Activated T-helper 17 cell treated with anti-CD3 and anti-CD28 coated beads, Interleukin-2, amount 50 U/mL, for 72 hours (primary cell): ENCODE measurements at places on chromosomes 12 and 14.

DNA sequence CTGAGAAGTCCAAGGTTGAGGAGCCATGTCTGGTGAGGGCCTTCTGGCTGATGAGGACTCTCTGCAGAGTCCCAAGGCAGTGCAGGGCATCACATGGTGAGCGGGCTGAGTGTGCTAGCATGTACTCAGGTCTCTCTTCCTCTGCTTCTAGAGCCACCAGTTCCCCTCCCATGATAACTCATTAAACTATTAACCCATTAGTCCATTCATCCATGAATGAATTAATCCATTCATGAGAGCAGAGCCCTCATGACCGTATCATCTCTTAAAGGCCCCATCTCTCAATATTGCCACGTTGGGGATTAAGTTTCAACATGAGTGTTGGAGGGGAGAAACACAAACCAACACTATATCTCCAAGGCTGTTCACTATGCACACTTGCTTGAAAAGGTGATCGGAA lies 83.7 kb downstream of the TMEM30B start:
- ATAC-seq, result no peak

DNA sequence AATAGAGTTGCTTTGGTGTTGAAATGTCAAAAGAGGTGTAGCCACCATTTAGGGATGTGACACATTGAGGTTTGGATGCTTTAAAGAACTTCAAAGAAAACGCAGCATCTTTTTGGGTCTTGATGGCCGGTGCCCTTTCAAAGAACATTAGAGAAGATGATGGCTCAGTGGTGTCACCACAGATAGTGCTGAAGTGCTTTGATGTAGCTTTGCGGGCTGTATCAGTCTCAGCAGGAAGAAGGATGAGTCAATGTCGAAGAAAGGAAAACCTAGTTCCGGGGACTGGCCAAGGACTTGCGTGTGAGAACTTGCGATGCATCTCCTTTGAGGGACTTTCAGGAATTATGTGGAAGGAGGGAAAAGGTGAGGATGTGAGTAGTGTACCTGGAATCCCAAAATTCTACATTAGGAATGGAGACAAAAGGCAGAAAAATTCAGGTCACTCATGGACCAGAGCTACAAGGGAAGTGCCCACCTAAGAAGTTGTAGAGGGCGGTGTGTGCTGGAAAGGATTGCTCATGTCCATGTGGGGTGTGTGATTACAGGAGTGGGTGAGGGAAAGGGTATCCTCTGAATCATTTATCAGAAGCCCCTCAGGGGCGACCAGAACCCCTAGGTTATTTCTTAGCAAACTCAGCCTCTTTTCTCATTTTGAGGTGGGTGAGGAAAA lies 39.7 kb upstream of the GZMB start:
- peak; percentile 89 for ATAC-seq

- no peak for ATAC-seq
These were observed 32.8 kb downstream of the GRIN2B start for GRCh38 chr12:13948621-13949020.

GRCh38 chr12:53624458-53624857 lies 1.7 kb downstream of the ATF7 start:
- no peak for ATAC-seq

- no peak for ATAC-seq
These were observed 89.2 kb downstream of the PDZRN4 start for GRCh38 chr12:41277100-41277945.

DNA sequence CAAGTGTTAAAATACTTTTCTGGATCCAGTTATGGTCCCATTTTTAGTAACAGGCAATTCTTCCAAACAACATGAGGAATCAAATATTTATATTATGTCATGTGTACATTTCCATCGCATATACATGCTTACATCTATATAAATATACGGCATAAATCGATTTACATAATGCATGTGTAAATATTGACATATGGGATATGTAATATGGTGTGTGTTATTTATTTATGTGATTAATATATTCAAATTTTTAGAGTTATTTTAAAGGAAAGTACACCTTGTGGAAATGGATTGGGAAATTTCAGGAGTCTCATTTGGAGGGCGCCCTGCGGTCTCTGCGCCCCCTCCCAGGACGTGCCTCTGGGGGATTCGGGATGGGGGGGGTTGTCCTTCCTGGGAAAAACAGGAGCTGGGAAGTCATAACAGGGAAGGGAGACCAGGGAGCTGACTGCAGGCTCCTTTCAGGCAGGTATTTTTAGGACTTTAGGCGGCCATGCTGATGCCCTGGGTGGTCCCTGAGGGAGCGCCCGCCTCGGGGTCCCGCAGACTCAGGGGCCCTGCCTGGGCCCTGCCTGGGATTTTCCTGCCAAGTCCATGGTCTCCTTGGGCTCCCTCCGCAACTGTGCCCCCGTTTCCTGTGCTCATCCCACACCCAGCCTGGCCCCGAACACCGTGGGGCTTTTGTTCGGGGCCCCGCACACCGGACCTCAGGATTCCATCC lies 82.7 kb upstream of the SFSWAP start:
- no peak for ATAC-seq

- no peak for ATAC-seq
These were observed 390.1 kb upstream of the RGS6 start for GRCh38 chr14:71541973-71542690.

DNA sequence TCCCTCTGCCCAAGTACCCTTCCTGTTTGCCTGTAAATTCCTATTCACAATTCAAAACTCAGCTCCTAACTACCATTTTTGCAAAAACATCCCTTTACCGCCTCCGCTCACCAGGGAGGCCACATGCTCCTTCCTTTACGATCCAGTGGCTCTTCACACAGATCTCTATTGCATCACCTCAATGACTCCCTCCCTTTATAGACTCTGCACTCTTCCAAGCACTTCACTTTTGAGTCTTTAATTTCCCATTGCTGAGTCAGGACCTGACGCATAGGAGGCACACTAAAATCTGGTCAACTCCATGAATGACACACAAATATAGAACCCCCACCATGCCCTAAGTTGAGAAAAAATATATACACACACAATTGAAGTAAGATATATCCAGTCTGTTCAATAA lies 45.9 kb downstream of the PPP1R13B start:
- ATAC-seq, result peak; percentile 60

DNA sequence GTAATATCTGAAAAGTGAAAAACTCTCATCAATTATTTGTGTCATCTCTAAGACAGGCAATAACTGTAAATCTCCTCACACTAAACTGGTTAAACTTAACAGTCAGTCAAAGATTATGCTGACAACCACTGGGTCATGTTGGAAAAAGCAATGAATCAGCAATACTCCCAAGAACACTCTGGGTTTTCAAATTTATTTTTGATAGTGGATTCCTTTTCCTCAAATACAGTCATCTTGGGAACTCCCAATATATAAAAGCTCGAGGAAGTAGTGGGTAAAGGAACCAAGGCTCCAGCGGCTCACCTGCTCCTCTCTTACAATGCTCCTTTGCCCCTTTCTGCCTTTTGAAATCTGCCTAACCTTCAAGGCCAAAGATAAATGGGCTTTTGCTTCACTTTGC lies 70.0 kb downstream of the ARMH4 start:
- no peak for ATAC-seq

DNA sequence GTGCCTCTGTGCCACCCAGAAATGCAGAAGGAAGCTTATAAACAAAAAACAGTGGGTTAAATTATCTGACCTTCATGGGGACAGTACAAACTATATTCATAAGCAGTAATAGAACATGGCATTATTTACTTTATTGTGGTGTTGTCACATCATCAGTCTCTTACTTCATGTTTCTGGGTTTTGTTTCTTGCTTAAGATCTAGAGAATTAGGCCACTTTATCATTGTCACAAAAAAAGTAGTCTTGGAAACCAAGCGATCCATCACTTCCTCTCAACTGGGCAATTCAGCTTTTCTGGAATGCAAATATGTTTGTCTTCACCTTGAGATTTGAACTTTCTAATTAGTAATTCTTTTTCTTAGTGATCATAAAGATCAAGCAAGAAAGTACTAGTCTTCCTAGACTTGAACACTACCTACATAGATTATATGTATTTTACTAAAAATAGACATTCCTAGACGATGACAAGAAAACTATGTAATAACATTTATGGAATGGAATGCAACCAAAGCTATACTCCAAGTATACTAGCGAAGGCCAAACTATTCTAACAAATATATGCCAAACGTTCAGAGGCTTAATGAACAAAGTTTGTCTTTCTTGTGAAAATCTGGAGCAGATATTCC lies 363.4 kb downstream of the DAD1 start:
- no peak for ATAC-seq

- ATAC-seq, result no peak
These were observed 79.7 kb upstream of the RAP1B start for GRCh38 chr12:68530965-68531364.

- no peak for ATAC-seq
These were observed 17.5 kb downstream of the DYRK4 start for GRCh38 chr12:4579305-4580102.

DNA sequence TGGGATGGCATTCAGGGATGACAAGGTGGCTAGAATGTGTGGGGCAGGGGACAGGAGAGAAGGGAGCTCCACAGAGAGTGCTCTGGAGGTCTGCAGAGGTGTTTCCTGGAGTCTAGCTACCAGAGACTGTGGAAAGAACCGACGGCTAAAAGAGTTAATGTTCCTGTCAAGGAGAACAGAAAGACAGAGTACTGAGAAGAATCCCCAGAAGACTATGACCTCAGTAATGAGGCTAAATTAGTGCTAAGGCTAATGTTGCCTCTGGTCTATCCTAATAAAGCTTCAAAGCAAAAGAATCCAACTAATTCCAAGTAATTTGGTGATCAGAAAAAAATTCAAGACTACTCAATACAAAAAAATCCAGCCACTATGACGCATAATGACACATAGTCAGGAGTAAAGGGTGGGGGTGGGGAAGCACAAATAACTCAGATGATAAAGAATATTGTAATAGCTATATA lies 44.7 kb downstream of the FERMT2 start:
- ATAC-seq, result no peak

DNA sequence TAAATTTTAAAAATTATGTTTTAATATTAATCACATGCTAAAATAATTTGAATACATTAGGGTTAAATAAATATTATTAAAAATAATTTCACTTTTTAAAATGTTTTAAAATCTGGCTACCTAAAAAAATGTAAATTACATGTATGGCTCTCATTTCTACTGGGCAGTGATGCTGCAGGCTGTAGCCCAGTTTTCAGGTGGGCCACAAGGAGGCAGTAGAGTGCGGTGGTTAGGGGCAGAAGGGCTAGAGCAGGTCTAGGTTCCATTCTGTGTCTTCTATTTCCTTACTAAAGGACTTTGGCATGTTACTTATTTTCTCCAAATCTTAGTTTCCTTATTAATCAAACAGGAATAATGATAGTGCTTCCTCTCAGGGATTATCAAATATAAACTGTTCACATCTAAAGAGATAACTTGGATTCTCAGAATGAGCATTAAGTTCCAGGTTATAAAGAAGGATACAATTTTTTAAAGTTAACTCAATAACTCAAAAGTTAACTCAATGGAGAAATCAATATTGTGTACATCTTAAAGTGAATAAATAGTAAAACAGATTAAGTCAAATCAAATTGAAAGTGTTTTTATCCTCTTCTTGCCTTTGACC lies 54.9 kb upstream of the OVCH1 start:
- peak; percentile 71 for ATAC-seq

DNA sequence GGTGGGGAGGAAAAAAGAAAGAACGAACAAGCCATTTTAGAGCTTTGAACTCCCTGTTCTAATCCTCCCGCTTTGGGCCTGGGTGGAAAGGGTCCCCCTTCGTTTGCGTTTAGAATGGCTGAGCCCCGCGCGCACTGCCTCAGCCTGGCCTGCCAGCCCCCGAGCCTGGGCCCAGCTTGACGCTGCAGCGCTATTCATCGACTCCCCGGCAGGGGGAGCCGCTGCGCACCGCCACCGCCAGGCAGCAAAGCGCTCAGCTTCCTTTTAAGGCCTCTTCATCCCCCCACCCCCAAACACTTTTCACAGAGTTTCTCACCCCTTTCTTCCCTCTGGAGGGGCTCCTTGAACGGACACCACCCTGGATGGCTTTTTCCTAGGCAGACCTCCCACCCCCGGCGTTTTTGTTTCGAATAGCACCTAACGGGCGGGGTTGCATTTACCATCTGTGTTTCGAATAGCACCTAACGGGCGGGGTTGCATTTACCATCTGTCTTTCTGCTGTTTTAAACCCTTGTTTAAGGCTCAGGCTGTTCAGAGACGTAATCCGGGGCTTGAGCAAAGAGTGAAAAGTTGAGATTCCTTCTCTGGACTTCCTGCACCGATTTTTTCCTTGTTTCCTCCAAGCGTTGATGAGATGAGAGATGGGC lies 56.4 kb upstream of the PIWIL1 start:
- ATAC-seq, result peak; percentile 31

DNA sequence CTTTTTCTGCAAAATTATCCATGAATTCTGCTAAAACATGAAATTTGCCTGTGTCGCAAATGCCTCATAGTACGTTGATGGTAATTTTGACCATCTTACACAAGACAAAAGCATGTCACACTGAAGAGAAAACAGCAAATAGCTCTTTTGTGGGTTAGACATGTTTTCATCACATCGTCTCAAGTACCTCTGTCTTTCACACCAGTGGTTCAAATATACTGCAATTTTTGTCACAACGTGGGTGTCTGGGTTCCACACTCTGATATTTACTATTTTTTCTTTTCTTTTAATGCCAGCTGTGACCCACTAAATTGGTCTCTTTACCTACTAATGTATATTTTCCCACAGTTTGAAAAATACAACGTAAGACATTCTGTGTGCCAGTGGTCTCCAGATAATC lies 10.4 kb downstream of the KLRB1 start:
- no peak for ATAC-seq

DNA sequence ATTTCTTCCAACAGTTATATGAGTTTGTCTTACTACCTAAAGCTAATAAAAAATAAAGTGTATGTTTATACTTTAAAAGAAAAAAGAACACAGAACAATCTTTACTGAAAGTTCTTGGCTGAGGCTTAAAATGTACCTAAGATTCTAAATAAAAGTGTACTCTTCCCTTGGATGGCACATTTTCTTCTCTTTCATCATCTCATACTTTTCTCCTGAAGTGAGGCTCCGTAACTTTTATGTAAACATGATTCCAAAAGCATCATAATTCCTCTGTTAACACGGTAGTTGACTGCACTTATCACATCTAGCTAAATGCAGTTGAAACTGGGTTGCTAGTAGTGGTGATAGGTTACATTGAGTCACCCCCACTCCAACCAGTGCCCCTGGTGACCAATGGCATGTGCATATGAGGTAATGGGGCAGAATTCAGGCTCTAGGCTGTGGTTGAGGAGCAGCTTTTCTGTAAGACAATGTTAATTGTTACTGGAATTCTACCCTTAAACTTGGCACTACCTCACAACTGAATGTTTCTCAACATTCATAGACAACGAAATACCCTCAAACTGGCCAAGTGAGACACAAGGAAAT lies 38.4 kb downstream of the WASHC3 start:
- ATAC-seq, result no peak

DNA sequence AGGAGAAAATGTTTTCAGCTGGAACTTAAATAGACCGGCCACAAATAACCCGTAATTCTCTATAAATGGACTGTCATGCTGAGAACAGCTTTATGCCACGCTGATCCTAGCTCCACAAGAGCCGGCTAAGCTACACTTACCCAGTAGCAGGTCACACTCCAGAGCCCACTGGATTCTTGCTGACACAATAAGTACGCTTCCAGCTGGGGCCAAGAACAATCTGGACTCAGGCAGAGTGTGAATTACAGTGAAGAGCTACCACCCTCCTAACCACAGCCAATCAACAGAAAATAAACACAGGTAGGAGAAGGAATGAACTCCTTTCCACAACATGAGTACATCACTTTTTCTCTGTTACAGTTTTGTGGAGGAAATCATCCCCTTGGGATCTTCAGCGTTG lies 531.3 kb downstream of the GALC start:
- no peak for ATAC-seq
